Peyer's patch (tissue), 4 donors: ENCODE measurements at places on chromosomes 5 and 9.

- no peak for DNase-seq
Observed at GRCh38 chr9:83471241-83471640, 67.0 kb downstream of the FRMD3 start.

DNA sequence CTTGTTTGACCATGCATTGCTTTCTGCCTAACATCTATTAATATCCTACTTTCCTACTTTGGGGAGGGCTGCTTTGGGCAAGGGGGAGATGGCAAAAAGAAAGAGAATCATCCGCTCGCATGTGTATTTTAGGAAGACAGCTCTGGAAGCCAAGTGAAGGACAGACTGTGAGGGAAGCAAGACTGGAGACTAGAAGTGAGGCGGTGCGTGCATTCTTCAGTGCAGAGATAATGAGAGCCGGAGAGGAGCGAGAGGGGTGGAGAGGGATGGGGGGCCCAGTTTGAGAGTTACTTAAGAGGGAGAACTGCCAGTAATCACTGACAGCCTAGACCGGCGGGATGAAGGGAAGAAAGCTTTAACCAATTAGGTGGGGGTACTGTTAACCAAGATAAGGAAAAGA lies 151.7 kb upstream of the RAPGEF1 start:
- no peak for DNase-seq

DNA sequence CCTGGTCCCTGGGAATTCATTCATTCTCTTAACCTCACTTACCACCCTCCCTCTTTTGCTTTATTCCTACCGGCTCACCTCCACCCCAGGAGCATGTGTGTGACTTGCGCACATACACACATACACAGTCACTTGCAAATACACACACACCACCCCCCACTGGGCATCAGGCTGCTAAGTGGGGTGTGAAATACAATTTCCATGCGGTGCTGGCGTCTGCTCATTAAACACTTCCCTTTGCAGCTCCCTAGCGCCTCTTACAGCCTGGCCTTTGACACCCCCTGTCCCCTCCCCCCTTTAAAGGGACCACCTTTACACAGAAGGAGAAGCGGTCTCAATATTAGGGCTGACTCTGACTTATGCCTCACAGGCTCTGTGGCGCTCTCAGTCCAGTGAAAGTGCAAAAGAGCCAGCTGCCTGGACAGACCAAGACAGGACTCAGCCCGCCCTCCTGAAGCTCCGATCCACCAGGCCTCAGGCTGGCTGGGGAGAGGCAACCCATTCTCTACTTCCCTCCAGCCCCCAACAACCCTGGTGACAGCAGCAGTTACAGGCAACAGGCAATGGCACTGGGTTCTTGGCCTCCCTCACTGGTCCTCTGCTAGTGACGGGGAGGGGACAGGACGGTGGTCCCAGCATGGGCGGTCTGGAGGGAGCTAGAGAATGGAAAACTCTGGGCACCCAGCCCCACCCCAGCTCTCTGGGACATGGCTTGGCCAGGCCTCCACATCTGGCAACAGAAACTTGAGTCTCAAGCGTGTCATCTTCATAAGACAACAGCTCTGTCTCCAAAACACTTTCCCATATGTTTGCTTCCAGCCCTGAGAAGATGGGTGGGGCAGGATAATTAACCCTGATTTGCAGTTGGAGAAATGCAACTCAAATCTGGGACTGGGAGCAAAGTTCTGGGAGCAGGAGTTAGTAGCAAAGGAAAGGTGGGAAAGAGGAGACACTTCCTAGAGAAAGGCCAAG lies 12.0 kb downstream of the ENHO start:
- DNase-seq = no peak

DNA sequence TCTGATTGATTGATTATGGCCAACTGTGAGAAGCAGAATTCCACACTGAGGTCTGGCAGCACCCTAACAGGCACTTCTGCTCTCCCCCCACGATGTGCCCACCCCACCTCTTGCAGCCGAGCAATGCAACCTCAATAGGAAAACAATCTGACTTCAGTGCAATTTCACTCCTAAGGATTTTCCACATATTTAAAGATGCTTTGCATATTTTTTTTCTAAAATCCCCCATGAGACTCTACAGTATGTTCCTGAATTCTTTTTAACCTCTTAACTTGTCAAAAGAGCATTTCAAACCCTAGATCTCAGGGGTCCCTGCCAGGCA lies 243.1 kb downstream of the AUH start:
- no peak for DNase-seq

GRCh38 chr9:123453831-123454321 lies 97.9 kb downstream of the CRB2 start:
- no peak for DNase-seq

DNA sequence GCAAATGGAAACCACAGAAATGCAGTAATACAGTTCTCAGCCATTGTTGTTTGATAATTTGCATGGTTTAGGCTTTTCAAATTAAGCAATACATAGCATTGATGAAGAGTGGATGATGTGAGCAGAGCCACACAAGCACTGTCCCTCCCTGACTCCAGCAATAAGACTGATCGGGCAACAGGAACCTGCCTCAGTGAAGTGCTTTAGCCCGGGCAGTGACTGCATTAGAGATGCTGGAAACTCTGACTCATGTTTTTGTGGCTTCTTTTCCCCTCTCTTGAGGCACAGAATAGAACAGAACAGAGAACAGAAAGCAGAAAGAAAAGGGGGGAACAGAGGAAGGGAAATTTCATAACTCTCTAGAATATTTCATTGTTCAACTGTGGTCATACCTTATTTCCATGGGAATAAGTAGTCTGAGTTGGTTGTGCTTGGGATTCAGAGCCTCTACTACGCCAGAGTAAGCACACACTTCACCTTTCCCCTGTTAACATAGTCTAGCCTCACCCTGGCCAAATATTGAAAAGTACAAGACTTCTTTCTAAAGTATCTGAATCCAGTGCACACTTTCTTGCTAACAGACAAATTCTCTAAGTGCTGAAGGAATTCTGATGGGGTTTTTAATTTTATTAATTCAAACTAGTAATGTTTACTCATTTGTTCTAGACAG lies 164.8 kb upstream of the VCAN start:
- no peak for DNase-seq

GRCh38 chr5:140764177-140764973 lies 21.6 kb upstream of the PCDHA1 start:
- no peak for DNase-seq

DNA sequence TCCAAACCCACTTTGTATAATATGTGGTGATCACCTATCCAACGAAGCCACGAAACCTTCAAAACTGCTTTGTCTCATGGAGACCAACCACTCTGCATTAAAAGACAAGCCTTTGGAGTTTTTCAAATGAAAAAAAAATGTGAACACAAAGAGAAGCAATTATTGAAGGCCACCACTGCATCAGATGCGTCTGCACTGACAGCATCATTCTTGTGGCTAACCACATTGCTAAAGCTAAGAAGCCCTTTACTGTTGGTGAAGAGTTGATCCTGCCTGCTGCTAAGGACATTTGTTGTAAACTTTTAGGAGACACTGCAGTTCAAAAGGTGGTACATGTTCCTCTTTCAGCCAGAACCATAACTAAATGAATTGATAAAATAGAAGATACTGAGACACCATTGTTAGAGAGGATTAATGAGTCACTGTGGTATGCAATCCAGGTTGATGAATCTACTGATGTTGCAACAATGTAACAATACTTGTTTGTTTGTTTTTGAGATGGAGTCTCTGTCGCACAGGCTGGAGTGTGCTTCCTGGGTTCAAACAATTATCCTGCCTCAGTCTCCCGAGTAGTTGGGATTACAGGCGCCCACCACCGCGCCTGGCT lies 45.4 kb downstream of the TAF11L14 start:
- no peak for DNase-seq

DNA sequence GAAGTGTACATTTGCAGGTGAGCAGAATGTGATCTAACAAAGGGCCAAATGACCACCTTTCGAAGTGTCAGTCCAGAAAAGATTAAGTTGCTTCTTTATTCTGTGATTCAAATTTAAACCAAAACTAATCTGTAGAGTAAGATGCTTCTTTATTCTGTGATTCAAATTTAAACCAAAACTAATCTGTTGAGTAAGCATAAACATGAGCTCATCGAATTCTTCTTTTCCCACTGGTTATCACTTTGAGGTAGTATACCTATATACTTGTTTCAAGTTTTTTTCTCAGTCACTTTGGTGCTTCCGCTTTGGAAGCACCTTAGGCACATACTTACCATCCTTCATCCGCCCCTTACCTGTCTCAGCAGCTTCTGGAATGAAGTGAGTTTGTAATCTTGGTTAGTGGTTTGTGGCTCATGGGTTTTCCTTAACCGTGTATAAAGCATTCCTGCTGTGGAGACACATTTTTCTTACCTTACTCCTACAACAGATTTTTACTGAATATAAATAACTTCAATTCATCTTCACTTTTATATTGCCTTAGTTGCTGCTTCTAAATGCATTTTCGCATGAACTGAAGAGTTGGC lies 40.7 kb upstream of the CTXN3 start:
- no peak for DNase-seq

GRCh38 chr5:177546258-177546741 lies 8.1 kb downstream of the FAM193B start:
- DNase-seq = no peak

DNA sequence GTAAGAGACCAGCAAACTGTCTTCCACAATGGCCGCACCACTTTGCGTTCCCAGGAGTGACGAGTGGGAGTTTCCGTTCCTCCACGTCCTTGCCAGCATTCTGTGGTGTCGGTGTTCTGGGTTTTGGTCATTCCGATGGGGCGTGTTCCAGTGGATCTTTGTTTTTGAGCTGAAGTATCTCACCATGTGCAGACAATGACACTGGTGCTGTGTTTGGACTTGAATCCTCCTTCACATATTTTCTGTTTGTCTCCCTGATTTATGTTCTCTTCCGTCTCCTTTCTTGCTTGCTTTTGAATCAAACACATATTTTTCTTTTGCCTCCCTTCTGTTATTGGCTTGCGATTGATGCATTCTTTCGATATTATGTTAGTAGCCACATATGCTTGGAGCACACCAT lies 60.8 kb upstream of the IRX4 start:
- DNase-seq = no peak

- no peak for DNase-seq
Observed at GRCh38 chr9:4579001-4579400, 83.1 kb upstream of the PLPP6 start.

DNA sequence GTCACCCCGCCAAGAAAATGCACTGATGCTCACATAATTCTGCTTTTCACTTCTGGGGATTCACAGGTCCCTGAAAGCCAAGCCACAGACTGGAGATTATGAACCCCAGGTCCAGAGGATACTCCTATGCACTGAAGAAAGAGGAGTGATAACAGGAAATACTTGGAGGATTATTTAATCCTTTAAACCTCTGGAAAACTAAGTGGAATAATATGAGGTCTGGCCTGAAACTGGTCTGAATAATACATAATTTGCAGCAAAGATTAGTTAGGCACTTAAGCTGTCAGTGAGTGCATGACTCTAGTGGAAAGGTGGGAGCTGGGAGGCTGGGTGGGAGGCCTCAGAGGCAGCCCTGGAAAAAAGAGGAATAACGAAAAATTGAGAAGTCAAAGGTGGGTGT lies 45.7 kb downstream of the MARCHF3 start:
- no peak for DNase-seq

DNA sequence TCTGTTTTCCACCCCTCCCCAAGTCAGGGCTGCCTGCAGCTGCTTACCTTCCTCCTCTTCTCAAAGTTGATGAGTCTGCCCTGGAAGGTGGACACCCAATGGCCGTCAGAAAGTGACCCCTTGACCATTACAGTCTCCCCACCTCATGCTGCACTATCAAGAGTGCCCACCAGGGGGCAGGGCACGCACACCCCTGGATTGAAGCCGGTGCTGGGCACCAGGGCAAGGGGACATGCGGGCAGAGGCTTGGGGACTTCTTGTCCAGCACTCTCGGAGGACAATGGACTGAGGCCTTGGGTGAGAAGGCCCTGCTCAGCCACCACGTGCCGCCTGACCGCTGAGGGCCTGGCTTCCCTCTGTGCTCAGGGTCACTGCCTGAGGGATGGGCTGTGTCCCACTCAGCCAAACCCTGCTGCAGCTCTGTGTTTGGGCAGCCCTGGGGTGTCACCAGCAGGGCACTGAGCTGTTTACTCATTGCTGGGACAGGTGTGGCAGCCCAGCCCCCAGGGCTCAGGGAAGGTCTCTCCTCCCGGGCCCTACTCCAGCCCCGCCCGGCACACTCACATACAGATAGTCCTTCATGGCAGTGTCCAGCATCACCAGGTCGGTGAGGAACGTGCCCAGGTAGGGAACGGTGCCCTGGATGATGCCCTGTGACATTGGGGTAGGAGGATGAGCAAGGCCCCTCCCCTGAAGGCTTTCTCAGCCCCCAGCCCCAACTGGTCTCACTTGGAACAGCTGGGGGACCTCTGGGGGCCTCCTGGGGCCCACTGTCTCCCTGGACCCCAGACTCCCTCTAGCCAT lies 17.7 kb downstream of the RALGDS start:
- peak; percentile 62 for DNase-seq

DNA sequence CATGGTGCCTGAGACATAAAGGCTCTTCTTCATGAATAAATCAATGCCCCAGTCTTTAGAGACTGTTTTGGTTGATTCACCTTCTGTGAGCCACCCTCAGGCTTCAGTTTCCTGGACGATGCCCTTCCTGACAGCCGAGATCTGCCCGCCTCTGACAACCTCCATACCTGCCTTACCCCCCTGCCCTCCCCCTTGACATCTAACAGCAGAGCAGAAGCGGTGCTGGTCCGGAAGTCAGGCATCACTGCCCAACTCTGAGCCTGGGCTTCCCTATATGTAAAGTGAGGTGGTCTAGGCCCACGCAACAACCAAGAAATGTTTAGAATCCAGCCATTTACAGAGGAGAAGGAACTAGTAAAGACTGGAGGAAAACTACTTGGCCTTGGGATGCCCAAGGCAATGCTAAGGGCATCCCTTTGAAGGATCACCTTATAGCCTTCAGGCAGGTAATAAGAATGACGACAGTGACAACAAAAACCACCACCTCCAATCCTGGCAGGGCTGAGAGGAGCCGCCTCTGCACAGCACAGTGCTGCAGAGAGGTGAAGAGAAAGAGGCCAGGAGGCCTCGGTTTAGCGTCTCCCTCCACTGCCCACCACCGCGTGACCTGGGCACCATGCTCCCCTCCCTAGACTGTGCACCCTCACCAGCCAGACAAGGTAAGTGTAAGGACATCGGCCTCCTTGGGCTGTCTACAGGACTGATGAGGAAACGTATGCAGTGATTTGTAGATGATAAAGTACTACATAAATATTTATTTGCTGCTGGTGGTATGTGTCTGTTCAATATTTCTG lies 35.3 kb upstream of the GABBR2 start:
- no peak for DNase-seq

- no peak for DNase-seq
Observed at GRCh38 chr5:154196955-154197652, 6.6 kb downstream of the GALNT10 start.

GRCh38 chr5:157232706-157233105 lies 33.2 kb upstream of the CYFIP2 start:
- DNase-seq = no peak

- DNase-seq = no peak
Observed at GRCh38 chr5:63439537-63439936, 522.7 kb downstream of the HTR1A start.

- no peak for DNase-seq
Observed at GRCh38 chr9:123058834-123059233, 25.4 kb downstream of the GPR21 start.

DNA sequence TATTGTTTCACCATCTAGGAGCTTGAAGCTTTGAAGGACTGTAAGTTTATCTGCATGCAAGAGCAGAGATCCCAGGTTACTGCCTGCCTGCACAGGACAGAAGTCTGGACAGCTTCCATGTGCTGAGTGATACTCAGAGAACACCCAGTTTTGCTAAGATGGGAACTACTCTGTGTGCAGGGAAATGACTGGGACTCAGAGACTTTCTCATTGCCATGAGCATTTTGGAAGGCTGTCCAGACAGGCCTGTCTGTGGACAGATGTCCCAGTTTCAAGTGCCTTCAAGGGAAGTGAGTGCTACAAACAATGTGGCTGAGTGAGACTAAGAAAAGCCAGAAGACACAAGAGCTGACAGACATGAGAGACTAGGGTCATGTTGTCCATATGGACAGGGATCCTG lies 19.2 kb upstream of the ZNF131 start:
- no peak for DNase-seq
